Hindlimb muscle (tissue), 1 donor: ENCODE measurements at places on chromosomes 5 and 9. TPM values are rescaled to one million over a fixed set of nuclear protein-coding genes. Genes with fewer than 3 reads are reported as not detected.

- DNase-seq: no peak
Observed at GRCh38 chr9:130630506-130631330, 33.7 kb upstream of the PRDM12 start.

DNA sequence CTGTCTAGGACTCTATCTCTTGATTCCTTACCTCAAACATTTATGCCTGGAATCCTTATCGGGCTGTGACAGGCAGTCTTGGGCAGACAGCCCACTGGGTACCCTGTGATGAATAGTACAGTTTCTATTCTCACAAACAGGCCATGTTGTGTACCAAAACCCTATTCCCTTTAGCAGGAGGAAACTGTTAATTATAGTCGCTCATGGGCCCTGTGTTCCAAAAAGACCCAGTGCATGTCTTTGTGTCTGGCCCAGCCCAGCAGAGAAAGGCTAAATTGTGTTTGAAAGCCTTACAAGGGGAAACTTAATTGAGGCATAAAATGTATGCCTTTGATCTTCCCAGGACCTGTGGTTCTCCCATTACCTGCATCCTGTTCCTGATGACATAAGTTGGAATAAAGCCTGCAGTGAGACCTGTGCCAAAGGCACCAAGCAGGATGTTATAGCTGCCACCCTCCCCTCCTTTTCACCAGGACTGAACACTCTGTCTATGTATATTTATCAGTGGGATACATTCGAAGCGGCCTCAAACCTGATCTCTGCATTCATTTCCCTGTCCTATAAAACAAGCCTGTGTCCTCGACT lies 43.3 kb downstream of the TLR4 start:
- no peak for DNase-seq

- DNase-seq: peak; percentile 37
Observed at GRCh38 chr9:128920381-128921058, at the start of gene PHYHD1. Gene PHYHD1, plus strand, starts transcription at chr9:128920982. Its CDS starts 1,342 bp downstream, at chr9:128922324.

GRCh38 chr9:25415718-25416117 lies 262.5 kb downstream of the TUSC1 start:
- DNase-seq: no peak

DNA sequence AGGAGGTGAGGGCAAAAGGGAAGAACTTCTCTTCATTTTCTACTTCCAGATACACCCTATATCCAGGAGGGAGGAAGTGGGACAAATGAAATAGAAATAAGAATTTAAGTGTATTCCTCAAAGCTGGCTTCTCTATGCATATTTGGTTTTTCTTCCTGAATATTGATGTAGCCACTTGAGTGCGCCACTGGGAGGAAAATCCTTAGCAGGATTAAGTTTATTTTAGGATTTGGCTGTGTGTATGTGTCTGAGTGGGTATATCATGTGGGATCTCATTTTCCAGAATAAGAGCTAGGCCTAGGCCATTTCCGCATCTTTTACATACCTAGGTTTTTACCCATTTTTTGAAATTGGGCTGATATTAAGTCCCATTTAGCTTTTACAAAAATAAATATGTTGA lies 42.5 kb downstream of the MAP1B start:
- DNase-seq: no peak

DNA sequence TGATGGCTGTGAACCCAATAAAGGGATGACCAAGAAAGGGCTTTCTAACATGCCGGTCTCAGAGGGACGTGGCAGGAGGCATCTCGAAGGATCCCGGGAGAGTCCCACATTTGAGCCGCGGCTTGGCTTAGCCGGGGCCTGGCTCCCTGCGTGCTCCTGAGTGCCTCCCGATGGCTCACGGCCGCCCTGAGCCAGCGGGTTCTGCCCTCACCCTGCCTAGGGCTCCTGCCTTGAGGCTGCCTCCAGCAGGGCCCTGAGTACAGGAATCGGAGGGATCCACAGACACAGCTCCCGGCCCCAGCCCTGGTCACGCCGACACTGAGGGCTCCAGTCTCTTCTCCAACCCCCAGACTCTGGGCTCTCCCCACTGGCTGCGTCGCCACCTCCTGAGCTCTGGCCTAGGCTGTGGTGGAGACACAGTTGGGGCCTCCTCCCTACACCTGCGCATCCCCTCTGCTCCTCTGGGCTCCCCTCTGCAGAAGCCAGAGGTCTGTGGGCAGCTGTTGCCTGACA lies 44.1 kb upstream of the RXRA start:
- DNase-seq: no peak

GRCh38 chr9:17810728-17811571 lies 232.1 kb downstream of the SH3GL2 start:
- peak; percentile 82 for DNase-seq

- DNase-seq: no peak
Observed at GRCh38 chr9:112810696-112811490, 60.3 kb downstream of the SNX30 start.

- no peak for DNase-seq
Observed at GRCh38 chr9:123072407-123072995, 39.0 kb downstream of the GPR21 start.

DNA sequence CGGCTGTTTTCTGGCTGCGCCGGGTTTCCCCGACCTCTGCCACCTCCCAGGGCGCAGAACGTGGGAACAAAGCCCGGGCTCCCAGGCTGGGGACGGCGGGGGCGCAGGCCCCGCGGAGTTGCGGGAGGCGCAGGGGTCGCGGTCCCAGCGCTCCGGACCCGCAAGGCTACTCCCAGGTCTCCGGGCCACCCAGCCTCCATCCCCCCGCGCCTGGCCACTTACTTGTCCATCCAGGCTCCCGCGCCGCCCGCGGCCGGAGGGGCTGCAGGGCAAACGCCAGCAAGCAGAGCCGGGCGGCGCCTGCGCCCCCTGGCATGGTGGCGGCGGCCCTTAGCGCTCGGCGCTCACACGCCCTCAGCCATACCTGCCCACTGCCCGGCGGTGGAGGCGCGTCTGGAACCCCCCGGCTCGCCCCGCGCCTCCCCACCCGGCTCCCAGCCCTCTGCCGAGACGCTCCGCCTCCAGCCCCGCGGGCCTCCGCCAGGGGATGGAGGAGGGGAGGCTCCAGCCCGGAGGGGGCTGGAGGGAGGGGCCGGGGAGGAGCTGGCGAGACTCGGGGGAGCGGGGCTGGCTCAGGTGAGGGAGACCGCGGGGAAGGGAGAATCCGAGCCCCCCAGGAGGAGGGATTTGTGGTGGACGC lies at the start of gene ADAM19:
Gene ADAM19, minus strand, starts transcription at position 395 of the 640 bp plus-strand sequence. Its CDS starts 79 bp downstream, at position 316.
- peak; percentile 69 for DNase-seq

DNA sequence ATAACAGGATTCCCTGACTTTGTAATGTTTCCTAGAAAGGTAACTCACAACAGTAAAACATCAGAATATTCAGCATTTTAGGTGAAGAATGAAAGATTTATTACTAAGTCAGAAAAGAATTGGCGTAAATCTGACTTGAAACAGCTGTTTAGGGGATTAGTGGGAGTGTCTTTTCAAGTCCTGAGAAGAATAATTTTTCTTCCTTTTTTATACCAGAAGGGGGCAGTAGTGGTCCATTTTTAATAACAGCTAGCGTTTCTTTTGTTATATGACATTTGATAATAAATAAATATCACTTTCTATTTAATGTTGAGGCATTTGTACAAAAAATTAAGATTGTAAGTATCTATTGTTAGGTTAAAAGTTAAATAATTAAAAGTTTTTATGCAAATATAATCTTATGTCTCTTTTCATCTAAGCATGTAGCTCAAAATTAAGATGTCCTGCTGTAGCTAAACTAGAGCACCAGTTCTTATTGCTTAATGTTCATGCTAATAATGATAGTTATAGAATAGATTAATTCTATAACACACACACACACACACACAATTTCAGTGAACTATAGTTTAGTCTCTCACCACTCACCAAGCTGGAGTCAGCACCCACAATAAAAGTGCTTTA lies 258.7 kb upstream of the ARRDC3 start:
- peak; percentile 17 for DNase-seq

ZNF618 gene
- polyA plus RNA-seq: 15.1 TPM

PCDHA9 gene
- not detected for polyA plus RNA-seq

PPP3R2 gene
- polyA plus RNA-seq: not detected

DBH gene
- 0.54 TPM for polyA plus RNA-seq

SPATA31A3 gene
- polyA plus RNA-seq: not detected

CMBL gene
- polyA plus RNA-seq: 110 TPM

KIF27 gene
- polyA plus RNA-seq: 7.3 TPM
